A549 treated with CpdA at 1 μM for 4 hours (cell line): ENCODE measurements at places on chromosomes 16 and 17. TPM values are rescaled to one million over a fixed set of nuclear protein-coding genes. Genes with fewer than 3 reads are reported as not detected.

The APOH gene
- 3.3 to 6.4 TPM (median 5.2 TPM) in 5 replicates for total RNA-seq

The MRTFB gene
- 8.9 to 16.1 TPM (median 12.8 TPM) in 5 replicates for total RNA-seq

The TMIGD1 gene
- not detected in 5 replicates for total RNA-seq

The HS3ST4 gene
- not detected in 5 replicates for total RNA-seq

The BEAN1 gene
- total RNA-seq: 2.4 to 3.8 TPM (median 2.8 TPM) in 5 replicates

The SMARCE1 gene
- 109 to 118 TPM (median 115 TPM) in 5 replicates for total RNA-seq

The HOXB7 gene
- total RNA-seq: 31.4 to 36.6 TPM (median 33.3 TPM) in 5 replicates
